ENCODE measurements at places on chromosomes 13 and 19.

- peaks cover 27% of the 10 kb centered on the region for H3K27me3 ChIP-seq
- no peak overlapping the region for H3K4me3 ChIP-seq
- no peak for DNase-seq
- H3K36me3 ChIP-seq = no peaks in the 10 kb centered on the region
- H3K27ac ChIP-seq = no peak overlapping the region
These were observed 15.3 kb downstream of the TNFSF14 start for GRCh38 chr19:6654347-6655310.

GRCh38 chr13:23418776-23419683 is 14.5 kb downstream of the SACS start:
- no peaks in the 10 kb centered on the region for H3K27me3 ChIP-seq
- no peaks in the 10 kb centered on the region for H3K36me3 ChIP-seq

- no peak overlapping the region for H3K4me3 ChIP-seq
- no peaks in the 10 kb centered on the region for H3K36me3 ChIP-seq
- no peaks in the 10 kb centered on the region for H3K27me3 ChIP-seq
- no peak overlapping the region for H3K27ac ChIP-seq
- no peaks in the 10 kb centered on the region for H3K4me1 ChIP-seq
These were observed 166.7 kb upstream of the TSHZ3 start for GRCh38 chr19:31515931-31516330.

GRCh38 chr13:75896271-75896670 is 260.1 kb downstream of the LMO7 start:
- H3K27ac ChIP-seq = no peak overlapping the region
- no peak overlapping the region for H3K4me3 ChIP-seq
- H3K27me3 ChIP-seq = no peaks in the 10 kb centered on the region
- DNase-seq = no peak

DNA sequence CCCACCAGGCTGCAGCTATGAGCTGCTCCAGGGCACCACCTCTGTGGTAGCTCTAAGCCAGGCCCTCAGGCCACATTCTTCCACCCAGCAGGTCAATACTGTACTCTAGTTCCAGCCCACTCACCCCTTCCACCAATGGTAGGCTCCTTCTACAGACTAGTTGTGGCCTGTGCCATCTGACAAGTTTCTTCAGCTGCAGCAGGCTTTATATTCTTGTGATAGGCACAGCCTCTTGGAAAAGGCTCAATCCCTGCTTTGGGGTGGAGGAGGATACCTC is 8.5 kb downstream of the MICU2 start:
- H3K27ac ChIP-seq = no peak overlapping the region
- H3K4me3 ChIP-seq = no peak overlapping the region
- DNase-seq = no peak
- H3K27me3 ChIP-seq = no peaks in the 10 kb centered on the region
- peaks cover 9% of the 10 kb centered on the region for H3K4me1 ChIP-seq
- peaks cover 5% of the 10 kb centered on the region for H3K36me3 ChIP-seq

GRCh38 chr19:29813642-29814041 is 1.9 kb downstream of the CCNE1 start:
- DNase-seq = no peak
- H3K27ac ChIP-seq = no peak overlapping the region
- no peaks in the 10 kb centered on the region for H3K27me3 ChIP-seq
- H3K36me3 ChIP-seq = peaks cover 12% of the 10 kb centered on the region
- peaks cover 11% of the 10 kb centered on the region for H3K4me1 ChIP-seq
- peak overlapping the region; percentile 72 for H3K4me3 ChIP-seq

GRCh38 chr13:46288570-46289259 is 77.0 kb downstream of the LRRC63 start:
- no peak overlapping the region for H3K4me3 ChIP-seq
- peaks cover 7% of the 10 kb centered on the region for H3K27me3 ChIP-seq
- H3K36me3 ChIP-seq = no peaks in the 10 kb centered on the region
- H3K27ac ChIP-seq = no peak overlapping the region
- peak; percentile 15 for DNase-seq

DNA sequence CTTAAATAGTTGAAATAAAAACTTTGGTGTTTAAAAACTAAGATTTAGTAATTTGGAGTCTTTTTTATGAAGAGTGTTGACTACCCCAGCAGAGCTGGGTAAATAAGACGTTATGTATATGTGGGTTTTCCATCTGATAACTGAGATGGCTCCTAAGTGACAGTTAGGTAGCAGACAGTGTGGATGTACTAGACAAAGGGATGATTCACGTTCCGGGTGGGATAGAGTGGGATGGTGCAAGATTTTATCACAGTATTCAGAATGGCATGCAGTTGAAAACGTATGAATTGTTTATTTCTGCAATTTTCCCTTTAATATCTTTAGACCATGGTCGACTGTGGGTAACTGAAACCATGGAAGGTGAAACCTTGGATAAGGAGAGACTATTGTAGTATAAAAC is 50.4 kb downstream of the NAA16 start:
- DNase-seq = no peak
- no peaks in the 10 kb centered on the region for H3K4me1 ChIP-seq
- H3K36me3 ChIP-seq = peaks cover 9% of the 10 kb centered on the region
- H3K27me3 ChIP-seq = no peaks in the 10 kb centered on the region

DNA sequence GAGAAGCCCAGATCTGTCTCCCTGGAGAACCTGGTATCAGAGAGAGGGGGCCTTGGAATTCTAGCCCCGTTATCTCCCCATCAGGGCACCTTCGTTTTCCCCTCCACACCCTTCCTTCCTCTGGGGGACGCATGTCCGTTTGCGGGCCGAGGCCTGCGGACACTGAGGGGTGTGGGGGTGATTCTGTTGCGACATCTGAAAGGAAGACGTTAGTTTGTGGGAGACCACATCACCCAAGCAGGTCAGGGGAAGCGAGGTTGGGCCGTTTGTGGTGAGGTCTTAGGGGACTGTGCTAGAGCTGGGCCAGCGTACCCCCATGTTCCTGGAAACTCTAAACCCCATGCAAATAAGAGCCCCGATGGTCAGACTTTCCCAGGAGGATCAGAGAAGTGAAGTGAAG is 3.7 kb upstream of the HSH2D start:
- peaks cover 13% of the 10 kb centered on the region for H3K4me1 ChIP-seq
- H3K27ac ChIP-seq = no peak overlapping the region
- H3K4me3 ChIP-seq = no peak overlapping the region

- peaks cover 5% of the 10 kb centered on the region for H3K36me3 ChIP-seq
- H3K4me3 ChIP-seq = no peak overlapping the region
- peaks cover 11% of the 10 kb centered on the region for H3K4me1 ChIP-seq
- H3K27ac ChIP-seq = no peak overlapping the region
These were observed 10.8 kb downstream of the FBXO17 start for GRCh38 chr19:38964738-38965137.

DNA sequence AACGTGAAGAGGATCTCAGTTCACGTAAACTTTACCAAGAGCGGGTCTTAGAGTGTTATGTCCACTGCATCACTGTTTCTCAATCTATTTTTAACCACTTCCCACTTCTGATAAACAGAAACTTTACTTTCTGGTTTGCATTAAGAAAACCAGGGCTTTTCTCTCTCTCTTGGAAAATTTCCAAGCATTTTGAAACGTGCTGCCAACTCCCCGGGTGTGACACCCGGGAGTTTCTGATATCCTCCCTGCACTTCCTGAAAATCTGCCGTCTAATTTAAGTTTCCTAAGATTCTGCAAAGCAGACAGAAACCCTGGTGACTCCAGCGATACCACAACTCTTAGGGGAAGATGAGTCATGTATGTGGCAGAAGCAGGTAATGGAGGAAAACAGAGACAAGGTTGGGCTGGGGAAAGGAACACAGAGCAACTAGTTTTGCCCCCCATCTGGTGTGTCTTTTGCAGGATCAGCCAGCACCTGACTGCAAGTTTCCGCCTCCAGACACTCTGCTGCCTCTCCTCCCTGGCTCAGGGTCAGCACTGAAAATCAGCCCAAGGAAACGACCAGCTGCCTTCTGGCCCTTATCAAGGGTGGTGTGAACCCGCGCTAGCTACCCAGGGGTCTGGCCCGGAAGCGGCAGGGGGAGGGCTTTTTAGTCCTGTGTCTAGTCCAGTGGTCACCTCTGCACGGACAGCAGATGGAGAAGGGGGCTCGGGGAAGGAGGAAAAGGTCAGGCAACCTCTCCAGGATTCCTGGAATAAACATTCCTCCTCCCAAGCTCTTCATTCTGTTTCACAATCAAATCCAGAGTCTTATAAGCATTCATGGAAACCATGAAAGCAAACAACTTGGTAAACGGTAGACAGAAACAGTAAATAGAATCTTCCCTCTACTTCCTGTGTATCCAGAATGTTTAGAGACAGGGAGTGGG is 11.3 kb upstream of the FFAR2 start:
- peaks cover 32% of the 10 kb centered on the region for H3K4me1 ChIP-seq
- H3K4me3 ChIP-seq = peak overlapping the region; percentile 17
- peak overlapping the region; percentile 3 for H3K27ac ChIP-seq

DNA sequence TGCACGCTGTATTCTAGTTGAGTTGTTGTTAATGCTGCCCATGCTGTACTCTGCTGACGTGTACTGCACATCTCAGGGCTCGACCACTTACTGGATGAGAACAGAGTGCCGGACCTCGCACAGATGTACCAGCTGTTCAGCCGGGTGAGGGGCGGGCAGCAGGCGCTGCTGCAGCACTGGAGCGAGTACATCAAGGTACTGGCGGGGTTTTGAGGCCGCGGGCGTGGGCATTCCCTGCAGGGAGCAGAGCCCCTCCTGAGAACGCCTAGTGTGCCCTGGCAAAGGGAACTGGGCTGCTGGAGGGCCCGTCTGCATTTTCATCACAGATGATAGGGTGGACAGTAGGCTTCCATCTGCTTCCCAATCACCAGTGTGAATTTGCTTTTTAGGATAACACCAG is 29.9 kb downstream of the CUL4A start:
- H3K27ac ChIP-seq = no peak overlapping the region
- no peaks in the 10 kb centered on the region for H3K4me1 ChIP-seq
- H3K36me3 ChIP-seq = peaks cover 9% of the 10 kb centered on the region
- no peak for DNase-seq
- no peak overlapping the region for H3K4me3 ChIP-seq

DNA sequence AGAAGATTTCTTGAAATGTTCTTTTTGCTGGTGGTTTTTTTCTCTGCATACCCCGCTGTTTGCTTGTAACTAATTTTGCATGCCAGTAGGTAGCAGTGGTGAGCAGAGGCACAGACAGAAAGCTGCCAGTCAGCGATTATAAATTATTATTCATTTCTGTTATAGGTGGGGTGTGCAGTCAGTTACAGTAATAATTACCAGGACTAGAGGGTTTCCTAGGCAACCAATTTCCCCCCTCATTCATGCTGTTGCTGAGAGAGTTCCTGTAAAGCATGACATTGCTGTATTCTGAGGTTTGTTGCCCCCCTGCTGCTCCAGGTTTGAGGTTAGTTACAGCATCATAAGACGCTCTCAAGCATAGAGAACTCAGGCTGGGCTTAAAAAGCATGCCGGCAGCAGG is 104.5 kb downstream of the URI1 start:
- H3K27ac ChIP-seq = no peak overlapping the region
- H3K27me3 ChIP-seq = no peaks in the 10 kb centered on the region
- H3K36me3 ChIP-seq = peaks cover 8% of the 10 kb centered on the region
- no peaks in the 10 kb centered on the region for H3K4me1 ChIP-seq
- H3K4me3 ChIP-seq = no peak overlapping the region
- DNase-seq = no peak

Data from Calu3 (cell line).